ENCODE measurements at places on chromosomes 16 and 17.

- peak; percentile 67 for DNase-seq
Measured at GRCh38 chr16:83533193-83533592, 274.6 kb upstream of the HSBP1 start.

GRCh38 chr16:50195756-50196155 lies 42.6 kb downstream of the TENT4B start:
- no peak for DNase-seq

GRCh38 chr16:67162506-67163163 lies 1.9 kb upstream of the HSF4 start:
- DNase-seq, result no peak

GRCh38 chr16:22670551-22671041 lies 143.4 kb upstream of the HS3ST2 start:
- no peak for DNase-seq

GRCh38 chr17:10130263-10130662 lies 68.1 kb downstream of the GAS7 start:
- no peak for DNase-seq

- DNase-seq, result no peak
Measured at GRCh38 chr17:73639322-73639721, 4.9 kb downstream of the SDK2 start.

- no peak for DNase-seq
Measured at GRCh38 chr16:49483651-49484450, 110.2 kb downstream of the C16orf78 start.

- peak; percentile 9 for DNase-seq
Measured at GRCh38 chr16:9847146-9847545, 335.1 kb downstream of the GRIN2A start.

DNA sequence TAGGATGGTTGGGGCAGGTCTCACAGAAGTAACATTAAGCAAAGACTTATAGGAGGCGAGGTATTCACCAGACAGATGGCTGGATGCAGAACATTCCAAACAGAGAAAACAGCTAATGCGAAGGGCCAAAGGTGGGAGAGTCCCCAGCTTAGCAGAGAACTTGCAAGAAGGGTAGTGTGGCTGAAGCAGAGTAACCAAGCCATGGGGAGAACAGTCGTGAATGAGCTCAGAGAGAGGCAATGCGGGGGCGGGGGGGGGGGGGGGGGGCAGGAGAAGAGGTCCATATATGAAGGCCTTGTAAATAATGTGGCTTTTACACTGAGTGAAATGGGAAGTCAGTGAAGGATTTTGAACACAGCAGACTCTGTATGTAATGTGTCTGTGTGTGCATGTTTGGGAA lies 81.3 kb downstream of the SMG6 start:
- DNase-seq, result no peak

DNA sequence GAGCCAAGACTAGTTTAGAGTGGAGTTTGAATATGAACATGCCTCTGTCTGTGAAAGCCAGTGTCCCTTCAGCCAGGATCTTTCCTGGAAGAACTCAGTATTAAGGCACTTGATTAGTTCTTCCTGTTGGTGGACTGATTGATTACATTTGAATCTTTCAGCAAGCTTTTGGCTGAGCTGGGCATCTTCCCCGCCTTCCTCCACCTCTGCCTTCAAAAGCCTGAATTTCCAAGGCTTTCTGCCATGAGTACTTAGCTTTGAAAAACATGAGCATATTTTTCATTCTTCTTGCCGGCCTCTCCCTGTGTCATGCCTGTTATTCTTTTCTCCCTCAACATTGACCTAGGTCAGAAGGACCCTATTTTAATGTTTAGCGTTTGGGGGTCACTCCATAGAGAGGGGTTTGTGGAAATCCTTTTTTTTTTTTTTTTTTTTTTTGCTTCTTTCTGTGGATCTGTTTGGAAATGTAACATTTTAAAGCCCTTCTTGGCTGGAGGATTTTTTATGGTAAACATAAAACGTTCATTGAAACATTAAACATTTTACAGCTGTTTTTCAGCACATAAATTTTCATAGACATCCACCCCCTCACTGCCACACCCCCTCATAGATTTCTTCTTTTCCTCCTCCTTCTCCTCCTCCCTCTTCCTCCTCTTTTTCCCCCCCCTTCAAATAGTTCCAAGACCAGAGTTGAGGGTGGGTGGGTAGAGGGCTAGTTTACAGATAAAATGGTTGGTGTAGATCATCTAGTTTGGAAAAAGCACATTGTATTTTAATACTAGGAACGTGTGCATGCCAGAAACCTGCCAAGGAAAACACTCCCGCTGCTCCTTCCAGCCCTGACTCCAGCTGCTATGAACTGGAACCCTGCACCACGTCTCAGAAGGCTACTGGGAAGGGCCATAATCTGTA lies 645.9 kb downstream of the WWOX start:
- DNase-seq, result no peak

GRCh38 chr16:21167360-21167759 lies 8.9 kb downstream of the LDAF1 start:
- no peak for DNase-seq

- no peak for DNase-seq
Measured at GRCh38 chr16:67664258-67664657, 2.3 kb downstream of the ENKD1 start.

GRCh38 chr17:49638818-49639217 lies 39.1 kb downstream of the SPOP start:
- DNase-seq, result no peak

GRCh38 chr17:55897301-55897700 lies 146.4 kb downstream of the PCTP start:
- DNase-seq, result no peak

GRCh38 chr16:15988268-15989013 lies 39.0 kb downstream of the ABCC1 start:
- no peak for DNase-seq

- DNase-seq, result no peak
Measured at GRCh38 chr16:52501746-52502145, 45.2 kb downstream of the TOX3 start.

GRCh38 chr17:83055911-83056582 lies 23.4 kb upstream of the METRNL start:
- no peak for DNase-seq

DNA sequence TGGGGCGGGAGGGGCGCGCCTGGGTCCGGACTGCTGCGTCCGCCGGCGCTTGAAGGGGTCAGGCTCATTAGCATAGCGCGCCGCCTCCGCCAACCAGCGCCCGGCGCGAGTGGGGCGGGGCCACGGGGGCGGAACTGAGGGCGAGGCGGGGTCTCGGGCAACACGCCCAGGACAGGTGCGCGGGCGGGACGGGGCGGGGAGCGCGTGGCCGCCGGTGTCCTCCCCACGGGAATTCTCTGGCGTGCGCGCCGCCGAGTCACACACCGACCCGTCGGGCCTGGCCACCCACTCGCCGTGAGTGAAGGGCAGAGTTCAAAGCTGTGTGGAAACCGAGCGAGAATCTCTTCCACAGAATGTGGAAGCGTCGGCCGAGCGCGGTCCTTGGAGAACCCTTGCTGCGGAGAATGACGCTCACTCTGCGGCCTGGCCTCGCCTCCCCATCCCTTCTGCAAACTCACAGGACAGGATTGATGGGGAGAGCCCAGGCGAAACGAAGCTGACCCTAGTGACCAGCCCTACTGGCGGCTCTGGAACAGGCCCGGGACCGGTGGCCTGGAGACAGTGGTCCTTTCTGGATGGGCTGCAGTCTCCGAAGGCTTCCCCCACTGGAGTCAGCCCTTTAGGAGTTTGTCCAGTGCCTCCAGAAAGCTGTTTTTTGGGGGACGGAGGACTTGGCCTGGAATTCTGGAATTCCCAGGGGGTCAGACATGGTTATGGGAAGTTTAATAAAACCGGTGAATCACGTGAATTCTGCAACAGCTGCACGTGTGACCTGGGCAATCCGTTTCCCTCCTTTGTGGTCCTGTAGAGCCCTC lies at the start of gene SNAI3:
SNAI3 (minus strand) TSS at position 69 of the 815 bp plus-strand sequence. CDS start 101 bp downstream, outside the sequence.
- no peak for DNase-seq

DNA sequence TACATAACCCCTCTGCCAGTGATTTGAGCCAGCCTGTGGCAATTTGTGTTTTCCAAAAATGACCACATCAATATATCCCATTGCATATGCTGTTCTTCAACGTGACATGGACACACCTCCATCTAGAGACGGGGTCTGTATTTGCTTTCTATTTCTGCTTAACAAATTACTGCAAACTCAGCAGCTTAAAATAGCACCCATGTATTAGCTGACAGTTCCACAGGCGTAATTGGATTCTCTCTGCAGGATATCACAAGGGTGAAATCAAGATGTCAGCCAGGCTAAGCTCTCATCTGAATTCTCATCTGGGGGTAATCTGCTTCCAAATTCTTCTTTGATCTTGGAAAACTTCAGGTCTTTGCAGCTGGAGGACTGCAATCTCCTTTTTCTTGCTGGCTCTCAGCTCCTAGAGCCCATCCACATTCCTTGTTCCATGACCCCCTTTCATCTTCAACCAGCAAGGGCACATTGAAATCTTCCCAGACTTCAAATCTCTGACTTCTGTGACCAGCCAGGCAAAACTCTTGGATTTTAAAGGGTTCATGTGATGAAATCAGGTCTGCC lies 8.2 kb downstream of the KRT9 start:
- no peak for DNase-seq

DNA sequence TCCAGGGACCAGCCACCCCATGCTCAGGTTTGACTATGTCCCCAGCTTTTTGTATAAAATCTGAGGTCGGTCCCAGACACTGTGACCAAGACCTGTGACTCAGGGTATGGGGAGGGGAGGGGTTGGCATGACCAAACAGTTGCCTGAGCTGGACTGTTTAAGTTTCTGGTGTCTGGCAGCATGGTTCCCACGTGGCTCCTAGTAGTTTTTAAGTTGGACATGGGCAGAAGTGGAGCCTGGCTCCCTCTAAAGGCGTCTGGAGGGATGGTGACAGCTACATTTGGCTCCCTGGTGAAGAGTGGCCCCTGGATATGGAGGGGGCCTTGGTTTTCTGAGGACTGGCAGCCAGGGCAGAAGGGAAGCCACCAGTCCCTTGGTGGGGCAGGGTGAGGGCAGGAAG lies 7.9 kb downstream of the SMCR8 start:
- no peak for DNase-seq

GRCh38 chr17:75288770-75289114 lies 491 bp downstream of the SLC25A19 start:
- DNase-seq, result no peak

DNA sequence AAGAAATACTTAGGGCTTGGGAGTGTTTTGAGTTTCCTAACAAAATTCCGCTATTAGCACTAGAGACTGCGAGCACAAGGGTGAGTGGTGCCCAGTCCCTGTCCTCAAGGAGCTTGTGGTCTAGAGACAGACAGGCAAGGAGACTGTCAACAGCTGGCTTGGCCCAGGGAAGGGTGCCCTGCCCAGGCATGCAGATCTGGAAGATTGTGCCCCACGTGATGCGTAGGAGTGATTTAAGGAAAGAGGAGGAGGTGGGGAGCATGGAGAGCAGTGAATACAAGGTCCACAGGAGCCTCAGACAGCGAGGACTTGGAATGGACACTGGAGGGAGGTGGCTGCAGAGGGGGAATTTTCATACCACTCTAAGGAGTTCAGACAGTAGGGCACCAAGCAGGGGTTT lies 25.0 kb downstream of the SCPEP1 start:
- DNase-seq, result no peak

- DNase-seq, result no peak
Measured at GRCh38 chr17:49523706-49524472, 28.8 kb downstream of the NGFR start.

DNA sequence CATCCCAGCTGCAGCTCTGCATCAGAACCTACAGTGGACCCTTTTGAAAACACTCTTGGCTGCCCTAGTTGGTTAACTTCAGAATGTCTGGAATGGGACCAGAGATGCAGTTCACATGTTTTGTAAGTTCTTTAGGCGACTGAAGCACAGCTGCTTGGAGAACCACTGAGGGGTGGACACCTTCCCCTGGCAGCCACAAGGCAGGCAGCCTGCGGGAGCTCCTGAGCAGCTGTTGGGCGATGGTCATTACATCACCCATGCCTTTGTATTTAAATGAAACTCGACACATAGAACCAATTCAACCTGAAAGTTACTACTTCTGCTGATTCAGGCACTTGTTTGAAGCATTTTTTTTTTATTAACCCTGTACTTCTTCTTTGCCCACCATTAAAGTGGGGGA lies 151.5 kb downstream of the LGALS9B start:
- DNase-seq, result no peak

DNA sequence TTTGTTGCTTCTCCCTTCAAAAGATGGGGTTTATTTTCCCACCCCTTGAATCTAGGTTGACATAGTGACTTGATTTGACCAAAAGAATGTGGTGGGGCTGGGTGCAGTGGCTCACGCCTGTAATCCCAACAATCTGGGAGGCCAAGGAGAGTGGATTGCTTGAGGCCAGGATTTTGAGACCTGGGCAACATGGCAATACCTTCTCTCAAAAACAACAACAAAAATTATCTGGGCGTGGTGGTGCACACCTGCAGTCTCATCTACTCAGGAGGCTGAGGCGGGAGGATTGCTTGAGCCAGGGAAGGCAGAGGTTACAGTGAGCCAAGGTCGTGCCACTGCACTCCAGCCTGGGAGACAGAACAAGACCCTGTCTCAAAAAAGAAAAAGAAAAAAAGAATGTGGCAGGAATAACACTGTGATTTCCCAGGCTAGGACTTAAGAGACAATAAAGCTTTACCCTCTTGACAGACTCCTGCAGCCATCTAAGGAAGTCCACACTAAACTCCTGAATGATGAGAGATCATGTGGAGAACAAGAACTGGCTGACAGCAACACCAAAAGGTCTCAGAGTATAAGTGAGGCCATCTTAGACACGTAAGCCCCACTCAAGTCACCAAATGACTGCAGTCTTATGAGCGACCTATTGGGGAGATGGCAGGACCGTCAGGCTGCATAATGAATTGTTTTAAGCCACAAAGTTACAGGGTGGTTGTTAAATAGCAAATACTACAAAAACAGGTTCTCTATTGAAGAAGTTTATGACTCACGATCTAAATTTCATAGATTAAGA lies 37.0 kb downstream of the FBXL20 start:
- DNase-seq, result no peak

- DNase-seq, result no peak
Measured at GRCh38 chr16:46970089-46970488, 3.4 kb downstream of the DNAJA2 start.

- DNase-seq, result no peak
Measured at GRCh38 chr16:66444049-66444481, 17.0 kb downstream of the BEAN1 start.

- peak; percentile 24 for DNase-seq
Measured at GRCh38 chr17:46025510-46026165, 26.6 kb downstream of the STH start.

GRCh38 chr17:28346199-28346580 lies 10.6 kb downstream of the TNFAIP1 start:
- DNase-seq, result no peak

DNA sequence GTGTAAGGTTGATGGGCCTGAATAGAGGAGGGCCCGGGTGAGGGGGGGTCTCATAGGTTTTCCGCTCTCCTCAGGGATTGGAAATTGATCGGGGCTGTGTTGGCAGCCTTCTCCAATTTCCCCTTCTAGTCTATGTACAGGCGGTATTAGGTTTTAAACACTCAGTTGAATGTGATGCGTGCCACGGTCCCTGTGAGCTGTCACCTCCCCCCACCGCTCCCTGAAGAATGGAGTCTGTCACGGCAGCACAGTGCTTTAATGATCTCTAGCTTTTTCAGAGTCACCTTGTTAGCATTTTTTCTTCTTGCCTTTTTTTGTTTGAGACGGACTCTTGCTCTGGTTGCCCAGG lies 800 bp downstream of the COX4I1 start:
- no peak for DNase-seq

GRCh38 chr16:86477642-86478041 lies 32.7 kb upstream of the FOXF1 start:
- no peak for DNase-seq

GRCh38 chr17:50947782-50948543 lies 81.8 kb upstream of the TOB1 start:
- DNase-seq, result peak; percentile 60
